ENCODE measurements at places on chromosomes 1 and 21.

DNA sequence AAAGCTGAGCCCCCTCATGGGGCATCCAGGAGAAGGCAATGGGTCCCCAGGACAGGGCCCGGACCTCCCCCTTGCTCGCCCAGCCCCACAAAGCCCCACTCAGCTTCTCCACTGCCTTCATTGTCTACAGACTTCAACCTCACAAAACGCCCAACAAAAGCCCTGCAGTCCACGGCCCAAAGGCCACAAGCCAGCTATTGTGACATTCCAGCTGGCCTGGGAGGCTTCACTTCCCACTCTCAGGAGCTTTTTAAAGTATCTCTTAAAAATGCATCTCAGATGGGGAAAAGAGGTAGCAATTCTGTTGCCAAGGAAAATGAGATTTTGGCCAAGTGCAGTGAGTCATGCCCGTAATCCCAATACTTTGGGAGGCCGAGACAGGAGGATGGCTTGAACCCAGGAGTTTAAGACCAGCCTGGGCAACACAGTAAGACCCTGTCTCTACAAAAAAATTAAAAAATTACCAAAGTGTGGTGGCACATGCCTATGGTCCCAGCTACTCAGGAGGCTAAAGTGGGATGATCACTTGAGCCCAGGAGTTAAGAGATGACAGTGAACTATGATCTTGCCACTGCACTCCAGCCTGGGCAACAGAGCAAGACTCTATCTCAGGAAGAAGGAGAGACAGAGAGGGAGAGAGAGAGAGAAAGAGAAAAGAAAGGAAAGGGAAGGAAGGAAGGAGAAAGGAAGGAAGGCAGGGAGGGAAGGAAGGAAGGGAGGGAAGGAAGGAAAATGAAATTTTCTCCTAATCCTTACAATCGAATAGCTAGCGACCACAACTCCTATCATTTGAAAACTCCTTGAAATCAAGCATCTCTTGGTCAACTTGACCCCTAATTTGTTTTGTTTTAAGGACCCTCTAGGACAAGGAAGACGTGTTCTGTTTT, 31.4 kb upstream of the TARDBP start:
- peak; percentile 11 for DNase-seq

- DNase-seq, result no peak
Observed at GRCh38 chr1:106564192-106564591, 492.3 kb upstream of the PRMT6 start.

GRCh38 chr1:24470592-24470991, 32.0 kb upstream of the RCAN3 start:
- DNase-seq, result no peak

- DNase-seq, result peak; percentile 44
Observed at GRCh38 chr21:45064618-45065399, 9.6 kb upstream of the ADARB1 start.

GRCh38 chr1:94578856-94579255, 37.3 kb upstream of the F3 start:
- DNase-seq, result peak; percentile 67

DNA sequence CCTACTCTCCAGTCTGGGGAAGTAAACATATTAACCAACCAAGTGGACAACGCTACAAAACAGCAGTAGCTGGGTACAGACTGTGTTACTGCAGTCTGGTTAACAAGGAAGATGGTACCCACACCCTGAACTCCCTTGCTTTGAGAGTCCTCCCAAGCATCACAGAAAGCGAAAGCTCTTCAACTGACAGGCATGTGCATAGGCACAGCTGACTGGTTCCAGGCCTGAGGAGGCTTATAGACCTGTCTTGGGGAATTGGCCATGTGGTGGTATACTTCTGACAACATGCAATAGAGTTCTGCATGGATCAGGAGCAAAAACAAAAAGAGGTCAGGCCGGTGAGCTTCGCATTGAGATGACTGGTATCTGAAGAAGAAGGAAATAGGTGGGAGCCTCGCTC, 17.4 kb downstream of the LMX1A start:
- no peak for DNase-seq

DNA sequence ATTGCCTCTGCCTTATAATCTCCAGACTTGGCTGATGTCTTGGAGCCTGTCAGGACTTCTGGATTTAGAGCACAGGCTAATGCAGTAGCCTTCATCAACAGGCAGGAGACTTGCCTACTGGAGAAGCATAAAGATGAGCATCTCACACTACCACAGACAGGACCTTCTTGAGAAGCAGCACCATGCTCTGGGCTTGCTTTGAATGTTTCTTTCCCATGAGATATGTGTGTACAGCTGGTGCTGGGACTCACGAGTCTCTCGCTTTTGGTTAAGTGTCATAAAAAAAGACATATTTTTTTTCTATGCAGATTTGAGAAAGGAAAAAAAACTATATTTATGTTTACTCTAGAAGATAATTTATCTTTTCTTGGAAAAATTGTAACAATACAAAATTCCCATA, 671.3 kb downstream of the MRPL39 start:
- DNase-seq, result no peak

DNA sequence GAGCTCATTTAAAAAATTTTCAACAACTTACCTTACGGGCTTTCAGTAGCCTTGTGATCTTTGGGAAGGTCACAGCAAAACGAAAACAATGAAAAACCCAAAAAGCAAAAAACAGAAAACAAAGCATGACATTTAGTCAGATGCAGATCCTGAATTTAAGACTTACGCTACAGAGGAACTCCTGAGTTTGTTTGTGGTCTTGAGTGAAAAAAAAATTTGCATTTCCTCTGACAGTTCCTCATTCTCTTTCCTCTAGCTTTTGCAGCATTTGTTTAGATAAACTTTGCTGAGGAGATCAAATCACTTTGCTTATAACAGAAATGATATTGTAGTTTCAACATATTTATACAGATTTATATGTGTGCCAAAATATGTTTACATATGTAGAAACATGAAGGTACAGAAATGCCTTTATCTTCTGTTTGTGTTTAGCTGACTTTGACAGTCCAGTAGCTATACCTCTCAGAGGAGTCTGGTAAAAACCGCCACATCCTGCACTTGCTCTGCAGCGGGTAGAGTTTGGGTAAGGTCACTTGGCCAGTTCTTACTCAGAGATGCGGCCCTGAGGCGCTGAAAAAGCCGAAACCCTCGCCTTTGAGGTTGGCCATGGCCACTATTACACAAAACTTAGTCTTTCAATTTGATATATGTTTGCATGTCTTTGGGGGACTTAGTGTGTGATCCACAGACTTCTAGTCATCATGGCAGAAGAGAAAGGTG, 142.5 kb downstream of the TNR start:
- no peak for DNase-seq
